Uterine smooth muscle cell (primary cell): ENCODE measurements at places on chromosomes 6 and 20. TPM values are rescaled to one million over a fixed set of nuclear protein-coding genes. Genes with fewer than 3 reads are reported as not detected.

The CRYBG1 gene
- 16.2 and 27.7 TPM in 2 replicates for total RNA-seq

The ZC3H12D gene
- 0.11 and 0.37 TPM in 2 replicates for total RNA-seq

The ENPP1 gene
- 17.4 and 31.9 TPM in 2 replicates for total RNA-seq

The THBD gene
- total RNA-seq = 18.5 and 54.1 TPM in 2 replicates

The GATA5 gene
- total RNA-seq = 0.33 and 0.50 TPM in 2 replicates

The RAET1L gene
- not detected in 2 replicates for total RNA-seq

The ECI2 gene
- total RNA-seq = 113 and 223 TPM in 2 replicates

The CALHM5 gene
- 1.00 and 3.0 TPM in 2 replicates for total RNA-seq

The MUC21 gene
- total RNA-seq = not detected in 2 replicates

The NHLRC1 gene
- total RNA-seq = 2.7 and 3.3 TPM in 2 replicates

The SLC17A3 gene
- total RNA-seq = not detected in 2 replicates

The OR2J3 gene
- total RNA-seq = not detected in 2 replicates

The PRSS16 gene
- 0.11 and 0.50 TPM in 2 replicates for total RNA-seq

The SLC22A16 gene
- total RNA-seq = 0.11 TPM in 1 of 2 replicates, not detected in the other

The MCHR2 gene
- total RNA-seq = not detected in 2 replicates

The HLA-DQA2 gene
- not detected in 2 replicates for total RNA-seq
